ENCODE measurements at places on chromosomes 2 and 18.

GRCh38 chr2:38265461-38265860 is 111.6 kb downstream of the ATL2 start:
- DNase-seq: no peak

DNA sequence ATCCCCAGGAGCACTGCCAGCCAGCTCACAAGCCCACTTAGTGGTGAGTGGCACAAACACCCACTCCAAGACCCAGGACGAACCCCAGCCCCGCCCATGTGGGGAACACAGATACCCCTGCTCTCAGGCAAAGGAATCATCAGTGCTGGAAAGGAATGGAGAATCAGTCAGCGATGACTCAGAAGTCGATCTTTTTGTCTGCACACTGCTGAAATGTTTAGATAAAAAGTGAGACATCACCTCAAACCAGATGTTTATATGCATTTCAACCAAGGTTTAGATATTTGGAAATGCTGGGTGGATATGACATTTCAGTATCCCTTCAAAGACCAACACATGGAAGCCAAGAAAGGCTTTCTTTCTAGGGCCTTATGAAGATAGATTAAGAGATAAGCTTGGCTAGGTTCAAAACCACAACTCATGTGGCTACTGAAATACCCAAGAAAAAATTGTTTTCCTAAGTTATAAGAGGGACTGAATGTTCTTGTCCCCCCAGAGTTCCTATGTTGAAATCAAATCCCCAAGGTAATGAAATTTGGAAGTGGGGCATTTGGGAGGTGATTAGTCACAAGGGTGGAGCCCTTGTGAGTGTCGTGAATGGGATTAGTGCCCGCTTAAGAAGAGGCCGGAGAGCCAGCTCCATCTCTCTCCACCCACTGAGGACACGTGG is 43.7 kb downstream of the POU3F3 start:
- DNase-seq: no peak

DNA sequence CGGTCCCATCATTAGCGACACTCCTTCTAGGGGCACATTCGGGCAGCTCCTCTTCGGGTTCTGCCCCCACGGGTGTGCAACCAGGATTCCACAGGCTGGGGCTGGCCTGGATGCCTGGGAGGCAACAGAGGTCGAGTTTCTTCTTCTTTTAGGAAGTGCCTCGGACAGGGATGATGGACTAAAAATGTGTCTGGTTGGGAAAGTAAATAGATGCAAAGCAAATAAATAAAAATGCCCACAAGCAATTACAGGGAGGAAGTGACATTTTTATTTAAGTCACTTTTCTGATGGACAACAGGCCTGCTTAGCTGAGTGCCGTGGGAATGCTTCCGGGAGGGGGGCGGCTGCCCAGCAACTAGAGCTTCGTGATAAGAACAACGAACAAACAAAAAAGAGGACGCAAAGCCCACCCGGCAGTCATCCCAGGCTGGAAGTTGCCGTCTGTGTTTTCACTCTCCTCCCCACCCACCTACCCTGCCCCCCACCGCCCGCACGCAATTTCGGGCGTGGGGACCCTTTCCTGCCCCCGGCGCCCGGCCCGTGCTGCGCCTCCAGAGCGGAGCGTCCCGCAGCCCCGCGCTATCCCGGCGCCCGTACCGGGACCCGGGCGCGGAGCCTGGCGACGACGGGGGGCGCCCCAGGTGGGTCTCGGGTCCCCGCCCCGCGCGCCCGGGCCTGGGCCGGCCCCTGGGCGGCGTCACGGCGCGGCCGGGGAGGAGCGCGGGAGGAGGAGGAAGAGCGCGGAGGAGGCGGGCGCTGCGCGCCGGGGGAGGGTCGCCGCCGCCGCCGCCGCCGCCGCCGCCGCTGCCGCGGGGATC is 412 bp upstream of the NCK2 start:
- DNase-seq: peak; percentile 75

- no peak for DNase-seq
These were observed 64.0 kb upstream of the SLC14A2 start for GRCh38 chr18:45551142-45551815.

- DNase-seq: no peak
These were observed 142.7 kb downstream of the EML6 start for GRCh38 chr2:54866179-54866578.

DNA sequence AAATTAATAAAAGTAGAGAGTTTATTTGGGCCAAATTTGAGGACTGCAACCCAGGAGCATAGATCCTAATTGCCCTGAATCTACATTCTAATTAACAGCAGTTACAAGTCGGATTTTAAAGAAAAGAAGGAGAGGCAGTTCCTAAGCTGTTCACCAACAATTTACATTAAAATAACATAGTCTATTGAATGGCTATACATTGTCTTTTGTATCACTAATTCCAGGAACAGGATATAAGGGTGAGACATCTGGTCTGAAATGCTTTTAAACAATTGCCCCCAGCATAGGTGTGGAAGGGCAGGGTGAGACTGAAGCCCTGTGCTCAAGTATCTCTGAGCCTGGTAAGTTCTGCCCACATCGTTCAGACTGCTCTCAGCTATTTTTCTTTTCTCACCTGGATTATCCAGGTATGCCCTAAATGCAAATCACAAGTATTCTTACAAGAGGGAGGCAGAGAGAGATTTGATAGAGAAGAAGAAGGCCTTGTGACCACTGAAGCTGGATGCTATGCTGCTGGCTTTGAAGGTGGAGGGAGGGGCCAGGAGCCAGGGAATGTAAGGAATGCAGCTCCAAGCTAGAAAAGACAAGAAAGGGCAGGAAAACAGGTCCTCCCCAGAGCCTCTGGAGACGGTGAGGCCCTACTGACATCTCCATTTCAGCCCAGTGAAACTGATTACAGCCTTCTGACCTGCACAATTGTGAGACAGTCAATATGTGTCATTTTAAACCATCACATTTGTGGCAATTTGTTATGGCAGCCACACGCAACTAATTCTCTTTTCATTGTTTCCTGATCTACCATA is 189.4 kb upstream of the ARL4C start:
- no peak for DNase-seq

Measured in activated naive CD4-positive, alpha-beta T cell treated with anti-CD3 and anti-CD28 coated beads, Interleukin-2, amount 50 U/mL, for 16 hours (primary cell).